ENCODE measurements at places on chromosomes 6 and 20.

- no peak for DNase-seq
Measured at GRCh38 chr6:21538186-21538798, 55.3 kb upstream of the SOX4 start.

GRCh38 chr6:167282165-167282564 lies 8.9 kb upstream of the UNC93A start:
- no peak for DNase-seq

- DNase-seq: no peak
Measured at GRCh38 chr20:47228654-47229053, 127.8 kb downstream of the ZMYND8 start.

DNA sequence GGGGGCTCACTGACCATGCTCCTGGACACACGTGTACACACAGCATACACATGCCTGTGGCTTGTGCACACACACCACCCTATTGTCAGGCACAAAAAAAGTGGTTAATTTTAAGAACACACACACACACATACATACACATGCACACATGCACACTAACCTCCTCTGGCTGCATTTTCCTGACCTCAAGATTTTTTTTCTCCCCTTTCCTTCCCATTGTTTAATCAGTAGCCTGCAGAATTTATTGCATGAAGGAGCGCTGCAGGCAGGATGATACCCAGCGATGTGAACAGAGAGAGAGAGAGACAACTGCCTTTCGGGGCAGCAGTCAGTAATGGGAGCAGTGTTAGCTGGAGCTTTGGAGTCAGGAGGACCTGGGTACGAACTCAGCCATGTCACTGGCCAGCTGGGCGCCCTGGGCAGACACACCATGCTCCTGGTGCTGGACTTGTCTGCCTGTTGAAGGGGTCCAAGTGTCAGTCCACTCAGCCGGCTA lies 990 bp upstream of the TRAF3IP2 start:
- DNase-seq: no peak

DNA sequence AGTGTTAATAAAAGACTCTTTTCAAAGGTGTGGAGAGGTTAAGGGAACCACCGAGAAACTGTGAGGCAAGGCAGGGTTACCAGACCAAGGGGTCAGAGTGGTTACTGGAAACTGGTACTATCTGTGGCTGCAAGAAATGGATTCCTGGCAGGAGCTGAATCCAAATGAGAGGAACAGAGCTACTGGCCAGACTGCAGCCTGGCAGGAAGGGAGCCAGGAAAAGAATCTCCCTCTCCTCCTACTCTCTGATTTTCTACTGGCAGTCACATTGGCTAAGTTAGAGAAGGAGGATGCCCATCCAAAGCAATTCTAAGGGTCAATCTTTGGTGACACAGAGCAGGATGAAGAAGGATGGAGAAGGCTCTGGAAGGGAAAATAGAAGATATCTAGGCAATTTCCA lies 211.5 kb downstream of the GRM1 start:
- no peak for DNase-seq

GRCh38 chr6:296151-297122 lies 4.2 kb downstream of the DUSP22 start:
- no peak for DNase-seq

- no peak for DNase-seq
Measured at GRCh38 chr20:62392077-62392418, 5.1 kb downstream of the RPS21 start.

DNA sequence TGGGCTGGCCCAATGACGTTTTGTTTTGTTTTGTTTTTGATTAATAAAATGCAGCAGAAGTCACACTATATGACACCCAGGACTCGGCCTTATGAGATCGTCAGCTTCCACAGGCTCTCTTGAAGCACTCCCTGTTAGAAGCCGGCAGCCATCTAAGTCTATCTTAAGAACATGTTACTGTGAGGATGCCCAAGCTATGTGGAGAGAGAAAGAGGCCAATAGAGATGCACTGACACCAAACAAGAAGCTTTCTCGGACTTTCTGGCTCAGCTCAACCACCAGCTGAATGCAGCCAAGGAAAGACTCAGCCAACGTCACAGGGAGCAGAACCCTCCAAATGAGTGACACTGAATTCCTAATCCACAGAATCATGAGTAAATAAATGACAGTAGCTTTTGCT lies 14.0 kb downstream of the SGK1 start:
- no peak for DNase-seq

- no peak for DNase-seq
Measured at GRCh38 chr6:115539531-115539930, 521.2 kb downstream of the FRK start.

DNA sequence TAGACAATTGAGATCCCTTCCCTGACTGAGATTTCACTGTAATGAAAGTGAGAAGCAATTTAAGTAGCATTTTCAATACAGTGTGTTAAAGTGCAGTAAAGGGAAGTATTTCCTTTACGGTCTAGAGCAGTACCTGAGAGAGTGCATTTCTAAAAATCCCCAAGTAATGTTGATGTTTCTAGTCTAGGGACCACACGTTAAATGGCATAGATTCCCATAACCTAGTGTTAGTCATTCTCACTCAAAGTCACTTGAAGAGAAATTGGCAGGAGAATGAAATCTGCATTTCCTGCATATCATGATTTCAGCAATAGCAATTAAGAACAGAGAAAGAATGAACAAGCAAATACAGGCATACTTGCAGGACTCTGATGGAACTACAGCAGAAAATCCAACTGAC lies 67.9 kb downstream of the CGA start:
- DNase-seq: no peak

DNA sequence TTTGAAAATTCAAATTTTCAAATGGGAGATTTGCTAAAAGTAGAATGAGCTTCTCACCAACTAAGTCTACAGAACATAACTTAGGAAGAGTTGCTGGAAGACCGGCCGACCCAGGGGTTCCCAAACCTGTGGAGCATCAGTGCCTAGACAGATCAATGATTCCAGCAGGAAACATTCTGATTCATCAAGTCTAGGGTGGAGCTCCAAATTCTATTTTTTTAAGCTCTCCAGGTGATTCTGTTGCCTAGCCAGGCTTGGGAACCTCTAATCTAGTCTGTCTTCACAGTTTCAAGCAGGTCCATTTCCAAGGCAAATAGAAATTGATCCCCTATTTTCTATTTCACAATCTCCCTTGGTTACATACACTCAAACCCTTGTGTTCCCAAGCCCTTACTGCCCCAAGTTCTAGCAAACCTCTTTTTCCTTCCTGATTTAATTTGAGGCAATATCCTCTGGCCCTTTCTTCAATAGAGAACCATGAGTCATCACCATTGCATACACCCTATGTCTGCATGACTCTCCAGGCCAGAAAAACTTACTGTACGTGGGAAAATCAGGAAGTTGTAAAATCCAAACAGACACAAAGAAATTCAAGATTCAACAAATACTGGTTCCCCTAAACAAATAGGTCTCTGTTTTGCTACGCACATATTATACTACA lies 8.9 kb downstream of the ATXN1 start:
- no peak for DNase-seq

GRCh38 chr6:112005013-112005371 lies 48.9 kb upstream of the CCN6 start:
- no peak for DNase-seq

- DNase-seq: no peak
Measured at GRCh38 chr6:4901386-4902061, 102.3 kb downstream of the RPP40 start.

GRCh38 chr20:59564171-59564570 lies 40.2 kb upstream of the PHACTR3 start:
- no peak for DNase-seq

GRCh38 chr6:69784595-69785377 lies 12.0 kb downstream of the LMBRD1 start:
- no peak for DNase-seq

- DNase-seq: no peak
Measured at GRCh38 chr6:3292431-3293197, 33.9 kb downstream of the PSMG4 start.

- no peak for DNase-seq
Measured at GRCh38 chr20:35583636-35584560, 31.7 kb upstream of the SPAG4 start.

DNA sequence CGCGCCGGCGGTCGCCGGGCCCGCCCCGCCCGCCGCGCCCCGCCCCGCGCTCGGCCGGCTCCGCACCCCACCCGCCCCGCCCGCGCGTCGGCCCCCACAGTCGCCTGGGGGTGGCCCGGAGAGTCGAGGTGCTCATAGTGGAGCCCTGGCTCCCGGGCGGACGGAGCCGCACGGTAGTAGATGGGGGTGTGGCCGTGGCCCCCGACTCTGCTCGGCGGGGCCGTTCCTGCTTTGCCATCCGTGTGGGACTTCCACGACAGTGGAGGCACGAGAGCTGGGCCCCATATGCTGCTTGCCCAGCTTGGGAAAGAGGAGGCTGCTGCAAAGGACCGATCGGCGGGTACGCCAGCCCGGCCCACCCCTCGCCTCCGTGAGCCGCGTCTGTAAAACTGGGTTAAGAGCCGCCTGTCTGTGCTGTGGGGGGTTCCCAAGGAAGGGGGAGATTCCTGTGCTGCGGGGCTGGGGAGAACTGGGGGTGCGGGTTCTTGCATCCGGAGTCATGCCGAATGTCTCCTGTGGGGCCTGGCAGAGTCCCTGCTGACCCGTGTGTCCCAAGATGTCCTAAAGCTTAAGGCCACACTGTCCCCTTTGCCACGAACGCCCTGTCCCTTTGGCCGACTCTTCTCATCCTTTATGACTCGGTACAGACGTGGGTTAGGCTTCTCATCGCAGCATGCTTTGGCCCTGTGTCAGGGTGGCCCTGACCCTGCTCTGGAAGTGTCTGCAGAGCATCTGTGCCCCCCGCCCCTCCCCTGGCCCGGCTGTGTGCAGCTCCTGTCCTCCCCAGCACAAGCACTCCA lies at the start of gene OPRL1:
OPRL1 (plus strand) TSS at position 70 of the 800 bp plus-strand sequence. CDS start 12,639 bp downstream, outside the sequence.
- DNase-seq: no peak

DNA sequence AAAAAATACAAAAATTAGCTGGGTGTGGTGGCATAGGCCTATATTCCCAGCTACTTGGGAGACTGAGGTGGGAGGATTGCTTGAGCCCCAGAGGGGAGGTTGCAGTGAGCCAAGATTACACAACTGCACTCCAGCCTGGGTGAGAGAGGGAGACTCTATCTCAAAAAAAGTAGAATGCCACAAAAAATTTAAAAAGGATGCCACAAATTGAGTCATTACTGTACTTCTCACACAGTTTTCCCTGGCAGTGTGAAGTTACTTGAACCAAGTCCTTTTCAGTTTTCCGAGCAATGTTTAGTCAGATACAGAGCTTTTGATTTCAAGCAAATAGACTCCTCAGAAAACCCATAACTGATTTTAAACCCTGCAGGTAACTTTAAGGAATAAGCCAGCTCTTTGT lies 53.3 kb downstream of the TNFRSF21 start:
- no peak for DNase-seq

- no peak for DNase-seq
Measured at GRCh38 chr20:57844626-57845596, 135.1 kb upstream of the PMEPA1 start.

- DNase-seq: no peak
Measured at GRCh38 chr6:63941747-63942470, 306.3 kb downstream of the PHF3 start.

DNA sequence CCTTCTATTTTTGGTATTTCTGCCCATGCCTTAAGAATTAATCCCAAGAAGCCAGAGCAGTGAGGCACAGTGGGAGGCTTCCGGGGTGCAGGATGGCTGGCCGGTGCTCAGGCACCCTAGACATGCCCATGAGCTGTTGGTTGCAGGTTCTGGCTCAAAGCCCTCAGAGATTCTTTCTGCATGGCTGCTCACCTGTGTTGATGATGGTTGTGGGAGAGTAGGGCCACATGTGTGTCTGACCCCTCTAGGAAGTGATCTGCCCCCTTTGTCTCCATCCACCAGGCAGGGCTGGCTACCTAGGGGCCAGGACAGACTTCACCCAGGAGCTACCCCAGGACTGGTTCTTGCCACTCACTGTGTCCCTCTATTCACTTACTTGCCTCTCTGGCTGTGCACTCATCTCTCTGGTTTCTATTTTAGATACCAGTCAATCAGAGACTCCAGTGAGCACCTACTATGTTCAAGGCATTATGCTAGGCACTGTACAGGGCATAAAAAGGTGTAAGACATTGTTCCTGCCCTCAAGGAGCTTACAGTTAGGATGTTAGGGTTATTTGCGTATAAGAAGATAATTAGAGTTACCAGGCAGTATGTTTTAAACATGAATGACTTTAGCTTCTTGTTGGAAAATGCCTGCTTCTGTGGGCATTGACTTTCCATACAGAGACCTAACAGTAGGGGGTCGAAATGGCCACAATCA lies 16.8 kb downstream of the CD83 start:
- no peak for DNase-seq

GRCh38 chr20:61341605-61342004 lies 89.5 kb downstream of the CDH4 start:
- no peak for DNase-seq

DNA sequence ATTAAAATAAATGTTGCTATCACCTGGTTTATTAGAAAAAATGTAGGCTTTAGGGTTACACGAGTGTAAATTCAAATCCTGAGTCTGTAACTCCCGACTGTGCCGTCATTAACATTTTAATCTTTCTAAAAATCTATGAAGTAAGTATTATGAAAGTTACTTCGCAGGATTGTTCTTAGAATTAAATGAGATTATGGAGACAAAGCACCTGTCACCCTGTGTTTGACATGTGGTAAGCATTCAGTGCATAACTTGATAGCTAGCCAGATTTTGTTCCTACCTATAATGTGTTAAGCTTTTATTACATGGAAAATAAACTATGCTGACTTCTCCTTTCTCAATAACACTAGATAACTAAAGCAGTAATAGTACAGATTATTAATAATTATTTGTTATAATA lies 429.7 kb upstream of the MMS22L start:
- DNase-seq: no peak

- DNase-seq: no peak
Measured at GRCh38 chr20:44080064-44080463, 106.9 kb downstream of the JPH2 start.

- DNase-seq: no peak
Measured at GRCh38 chr6:41717392-41717736, 18.0 kb downstream of the TFEB start.
